ENCODE measurements at places on chromosomes 1 and 21. TPM values are rescaled to one million over a fixed set of nuclear protein-coding genes. Genes with fewer than 3 reads are reported as not detected.

- DNase-seq: no peak
Observed at GRCh38 chr1:167548059-167548932, 5.3 kb downstream of the CREG1 start.

Gene C1QA
- total RNA-seq: 41.5 TPM

Gene CLCNKA
- total RNA-seq: not detected

DNA sequence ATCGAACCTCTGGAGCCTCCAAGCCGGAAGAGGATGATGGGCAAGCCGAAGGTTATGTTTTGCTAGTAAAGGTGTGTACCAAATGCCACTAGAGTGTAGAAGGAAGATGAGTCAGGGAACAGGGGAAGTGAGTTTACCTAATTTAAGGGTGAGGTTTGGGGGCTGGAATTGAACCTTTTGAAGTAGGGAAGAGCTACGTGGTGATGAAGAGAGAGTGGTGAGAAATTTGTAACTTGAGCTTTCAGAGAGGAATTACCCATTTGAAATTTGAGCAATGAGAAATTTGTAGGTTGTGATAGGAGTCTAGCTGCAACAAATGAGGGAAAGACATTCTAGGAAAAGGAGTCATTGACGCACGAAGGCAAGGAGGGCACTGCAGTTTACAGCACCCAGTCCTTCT lies 70.0 kb upstream of the TENT5C start:
- no peak for DNase-seq

Gene IL10
- 2.8 TPM for total RNA-seq

DNA sequence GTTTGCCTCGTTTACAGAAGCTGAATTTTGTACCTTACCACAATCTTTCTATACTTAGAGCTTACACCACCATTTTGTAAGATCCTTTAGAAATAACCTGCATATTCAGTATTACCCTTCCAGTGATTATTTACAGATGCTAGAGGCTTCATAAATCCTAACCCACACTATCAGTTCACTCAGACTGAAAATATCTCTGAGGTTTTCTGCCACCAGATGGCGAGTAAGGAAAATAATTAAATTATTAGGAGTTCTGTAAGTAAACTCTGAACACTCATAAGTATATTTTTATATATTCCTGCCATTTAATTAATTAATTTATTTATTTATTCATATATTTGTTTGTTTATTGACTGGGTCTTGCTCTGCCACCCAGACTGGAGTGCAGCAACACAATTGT lies 1635.2 kb downstream of the PLA2G4A start:
- no peak for DNase-seq

- no peak for DNase-seq
Observed at GRCh38 chr1:85502625-85503083, 37.7 kb upstream of the DDAH1 start.

DNA sequence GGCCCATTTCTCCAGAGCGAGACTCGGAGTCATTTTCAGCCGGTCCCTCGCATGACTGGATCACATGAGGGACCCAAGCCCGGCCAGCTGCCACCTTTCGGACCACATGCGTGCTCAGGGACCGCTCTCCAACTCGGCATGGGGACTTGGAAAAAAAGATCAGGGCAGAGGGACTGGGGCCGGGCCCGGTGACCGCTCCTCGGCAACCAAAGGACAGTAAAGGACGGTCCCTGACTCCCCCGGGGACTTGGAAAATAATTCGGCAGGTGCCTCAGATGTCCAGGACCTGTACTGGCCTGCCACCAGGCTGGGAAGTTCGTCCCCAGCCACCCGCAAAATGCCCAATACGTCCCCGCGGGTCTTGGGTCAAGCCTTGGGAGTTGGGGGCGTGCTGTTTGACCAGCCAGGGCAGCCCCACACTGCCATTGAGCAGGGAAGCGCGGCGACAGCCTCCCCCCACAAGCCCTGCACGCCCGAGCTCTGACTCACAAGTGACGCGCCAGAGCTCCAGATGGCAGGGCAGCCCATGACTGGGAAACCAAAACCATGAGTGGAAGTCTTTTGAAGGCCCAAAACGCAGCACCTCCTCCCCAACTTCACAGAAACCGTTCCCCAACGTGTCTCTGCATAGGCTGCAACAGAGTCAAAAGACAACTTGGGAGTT lies 134.5 kb downstream of the LIPI start:
- no peak for DNase-seq

Measured in urinary bladder (tissue), 4 donors.